ENCODE measurements at places on chromosomes 4 and X. TPM values are rescaled to one million over a fixed set of nuclear protein-coding genes. Genes with fewer than 3 reads are reported as not detected.

Gene RAB40A
- total RNA-seq = not detected

Gene ADH1C
- not detected for total RNA-seq

Gene ADAM29
- total RNA-seq = not detected

Gene TLR2
- 1.2 TPM for total RNA-seq

Gene GSPT2
- total RNA-seq = 5.2 TPM
